ENCODE measurements at places on chromosomes 13 and 19.

DNA sequence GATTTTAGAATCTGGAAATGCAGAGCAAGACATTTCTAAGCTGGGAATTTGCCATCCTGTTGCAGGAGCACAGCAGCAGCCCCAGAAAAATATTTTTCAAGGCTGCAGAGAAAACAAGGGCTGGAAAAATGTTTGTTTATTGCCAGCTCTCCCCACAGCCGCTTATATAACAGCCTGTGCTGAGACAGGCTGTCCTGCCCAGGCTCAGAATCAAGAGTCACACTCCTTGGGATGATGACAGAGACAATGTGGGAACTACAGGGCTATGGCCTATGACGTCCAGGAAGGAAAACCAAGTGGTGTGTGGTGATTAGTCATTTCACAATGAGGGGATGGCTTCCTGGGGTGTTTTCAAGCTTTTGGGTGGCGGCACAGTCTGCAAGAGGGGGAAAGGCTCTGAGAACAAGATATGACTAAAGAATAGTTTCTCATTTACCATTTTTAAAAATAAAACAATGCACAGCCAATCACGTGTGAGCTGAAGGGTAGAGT, 136.3 kb upstream of the SERP2 start:
- no peak for DNase-seq

DNA sequence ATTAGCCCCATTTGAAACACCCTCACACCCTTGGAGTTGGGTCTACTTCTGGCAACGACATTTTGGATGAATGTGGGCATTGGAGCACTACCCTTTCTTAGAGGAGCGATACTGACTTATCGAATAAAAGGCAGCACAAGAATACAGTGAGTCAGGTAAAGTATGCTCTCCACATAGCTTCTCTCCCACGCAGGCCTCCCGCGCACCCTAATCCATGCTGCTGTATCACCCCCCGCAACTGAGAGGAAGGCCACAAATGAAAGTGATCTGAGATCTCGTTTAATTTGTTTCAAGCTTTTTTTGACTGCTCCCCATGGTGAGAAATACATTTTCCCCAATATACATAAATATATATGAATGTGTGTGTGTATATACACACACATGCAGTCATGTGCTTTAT, 25.4 kb upstream of the AKAP11 start:
- DNase-seq = no peak

- no peak for DNase-seq
These were observed 23.3 kb downstream of the EXOSC8 start for GRCh38 chr13:37023871-37024270.

- no peak for DNase-seq
These were observed 389.2 kb downstream of the EFNB2 start for GRCh38 chr13:106145997-106146864.

GRCh38 chr19:45153339-45154063, 7.3 kb downstream of the NKPD1 start:
- no peak for DNase-seq

- no peak for DNase-seq
These were observed 45.3 kb upstream of the ANKRD10 start for GRCh38 chr13:110960204-110960603.

DNA sequence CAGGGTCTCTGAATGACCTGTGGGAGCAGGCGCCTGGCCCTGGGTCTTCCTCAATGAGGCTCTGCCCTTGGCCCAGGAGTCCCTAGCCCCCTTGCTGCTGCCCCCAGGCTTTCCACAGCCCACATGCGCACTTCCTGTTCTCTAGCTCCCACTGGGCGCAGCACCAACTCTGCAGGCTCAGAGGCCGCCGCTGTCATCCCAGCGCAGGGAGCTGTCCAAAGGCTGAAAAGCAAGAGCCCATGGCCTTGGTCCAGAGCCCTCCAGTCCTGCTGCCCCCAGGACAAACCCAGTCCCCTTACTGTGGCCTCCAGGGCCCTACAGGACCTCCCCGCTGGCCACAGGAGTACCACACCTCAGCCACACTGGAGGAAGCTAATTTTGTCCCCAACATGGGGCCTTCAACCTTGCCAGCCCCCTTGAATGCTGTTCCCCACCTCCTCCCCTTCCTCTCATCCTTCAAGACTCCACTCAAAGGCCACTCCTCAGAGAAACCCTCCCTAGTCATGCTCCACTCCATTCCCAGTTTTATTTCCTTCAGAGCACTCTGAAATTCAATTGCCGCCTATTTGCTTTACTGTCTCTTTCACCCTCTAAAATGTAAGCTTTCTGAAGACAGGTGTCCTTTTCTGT, 8.0 kb upstream of the POU2F2 start:
- DNase-seq = no peak

GRCh38 chr19:17026706-17027534, at the start of gene CPAMD8:
TSS of gene CPAMD8 (minus strand) at chr19:17026810. CDS start at chr19:17026642, 168 bp downstream.
- DNase-seq = no peak

DNA sequence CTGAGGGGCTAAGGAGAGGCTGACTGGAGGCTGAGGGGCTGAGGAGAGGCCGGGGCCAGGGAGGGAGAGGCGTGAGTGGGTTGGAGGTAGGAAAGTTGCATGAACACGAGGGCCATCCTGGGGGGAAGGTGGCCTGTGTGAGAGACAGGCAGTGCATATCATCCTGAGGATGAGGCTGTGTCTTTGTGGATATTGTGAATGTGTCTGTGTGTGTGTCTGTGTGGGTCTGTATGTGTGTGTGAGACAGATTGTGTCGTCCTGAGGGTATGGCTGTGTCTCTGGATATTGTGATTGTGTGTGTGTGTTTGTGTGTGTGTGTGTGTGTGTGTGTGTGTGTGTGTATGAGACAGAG, 422 bp downstream of the ZNF71 start:
- DNase-seq = no peak

DNA sequence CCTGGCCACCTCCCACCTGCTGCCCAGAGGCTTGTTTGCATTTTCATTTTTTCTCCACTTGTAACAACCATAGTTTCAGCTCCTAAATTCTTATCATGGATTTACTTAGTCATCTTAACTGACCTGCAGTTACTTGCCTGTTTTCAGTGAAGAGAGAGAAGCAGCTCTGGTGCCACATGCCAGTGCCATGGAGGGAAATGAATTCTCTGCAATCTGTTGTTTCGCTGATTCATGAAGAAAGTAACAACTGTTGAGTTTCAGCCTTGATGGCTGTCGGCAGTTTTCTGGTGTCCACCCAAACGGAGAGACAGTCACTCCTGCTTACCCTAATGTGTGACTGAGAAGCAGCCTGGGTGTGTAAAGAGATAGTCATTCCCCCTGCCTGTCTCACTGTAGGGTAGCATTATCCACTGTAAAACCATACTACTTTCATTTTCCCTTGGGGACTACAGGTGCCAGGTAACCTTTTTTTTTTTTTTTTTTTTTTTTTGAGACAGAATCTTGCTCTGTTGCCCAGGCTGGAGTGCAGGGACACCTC, 116.1 kb downstream of the DNAJC3 start:
- DNase-seq = no peak

GRCh38 chr13:110737555-110737954, 24.1 kb downstream of the ING1 start:
- DNase-seq = no peak

DNA sequence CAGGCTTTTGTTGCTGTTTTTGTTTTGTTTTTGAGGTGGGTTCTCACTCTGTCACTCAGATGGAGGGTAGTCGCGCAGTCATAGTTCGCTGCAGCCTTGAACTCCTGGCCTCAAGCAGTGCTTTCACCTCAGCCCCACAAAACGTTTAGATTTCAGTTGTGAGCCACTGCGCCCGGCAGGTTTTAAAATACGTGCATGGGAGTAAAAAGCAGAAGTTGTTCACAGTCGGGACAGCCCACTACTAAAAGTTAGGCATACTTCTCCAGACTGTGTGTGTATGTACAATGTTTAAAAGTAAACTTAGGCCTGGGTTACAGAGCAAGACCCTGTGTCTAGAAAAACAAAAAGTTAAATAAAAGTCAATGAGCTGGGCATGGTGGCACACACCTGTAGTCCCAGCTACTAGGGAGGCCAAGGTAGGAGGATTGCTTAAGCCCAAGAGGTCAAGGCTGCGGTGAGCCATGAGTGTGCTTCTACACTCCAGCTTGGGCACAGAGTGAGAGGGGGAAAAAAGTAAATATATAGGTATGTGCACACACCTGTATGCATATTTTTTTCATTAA, 6.1 kb downstream of the SAFB start:
- DNase-seq = no peak

- DNase-seq = no peak
These were observed 61.2 kb downstream of the MYH14 start for GRCh38 chr19:50264483-50265186.

GRCh38 chr13:49627831-49628652, at the start of gene ARL11:
TSS of gene ARL11 (plus strand) at chr13:49628507. CDS start at chr13:49630448, 1,941 bp downstream.
- DNase-seq = no peak

DNA sequence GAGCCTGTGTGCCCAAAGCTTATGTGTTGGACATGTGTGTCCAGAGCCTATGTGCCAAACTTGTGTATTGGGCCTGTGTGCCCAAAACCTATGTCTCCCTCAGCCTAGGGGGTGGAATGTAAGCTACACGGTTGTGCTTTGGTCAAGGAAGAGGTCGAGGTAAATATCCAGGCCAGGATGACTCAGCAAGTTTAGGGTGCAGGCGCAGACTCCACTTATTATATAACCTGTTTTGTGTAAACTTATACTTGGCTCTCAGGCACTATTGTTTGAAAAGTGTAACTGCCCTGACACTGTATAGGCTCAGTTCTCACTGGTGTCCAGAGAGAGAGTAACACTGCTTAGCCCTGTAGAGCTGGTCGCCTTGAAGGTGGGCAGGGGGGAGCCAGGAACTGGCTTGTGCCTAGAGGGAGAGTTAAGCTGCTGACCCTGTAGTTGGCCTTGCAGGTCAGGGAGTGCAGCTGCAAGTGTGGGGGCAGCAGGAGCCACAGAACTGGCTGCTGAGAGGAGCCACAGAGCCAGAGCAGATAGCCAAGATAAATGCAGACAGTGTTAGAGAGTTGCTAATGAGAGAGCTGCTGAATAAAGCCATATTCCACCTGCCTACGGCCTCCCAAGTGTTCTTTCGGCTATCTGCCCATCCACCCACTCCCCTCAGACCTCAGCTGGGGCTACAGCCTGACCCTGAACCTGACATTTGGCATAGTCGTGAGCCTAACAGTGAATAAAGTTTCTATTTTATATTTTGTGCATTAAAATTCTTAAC, 517.2 kb upstream of the SLITRK1 start:
- DNase-seq = no peak

GRCh38 chr13:104310861-104311260, 1244.6 kb upstream of the SLC10A2 start:
- no peak for DNase-seq

DNA sequence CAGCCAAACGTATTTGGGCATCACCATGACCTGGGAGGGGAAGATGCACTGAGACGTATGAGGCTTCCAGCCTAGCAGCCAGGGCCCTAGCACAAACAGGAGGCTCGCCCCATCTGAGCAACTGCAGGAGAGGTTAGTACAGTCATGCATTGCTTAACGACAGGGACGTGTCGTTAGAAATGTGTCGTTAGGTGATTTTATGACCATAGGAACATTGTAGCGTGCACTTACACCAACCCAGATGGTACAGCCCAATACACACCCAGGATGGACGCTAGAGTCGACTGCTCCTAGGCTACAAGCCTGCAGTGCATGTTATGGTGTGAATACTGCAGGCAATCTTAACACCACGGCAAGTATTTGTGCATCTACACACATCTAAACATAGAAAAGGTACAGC, 9.3 kb downstream of the CD177 start:
- no peak for DNase-seq

- no peak for DNase-seq
These were observed 42.4 kb downstream of the ADGRE3 start for GRCh38 chr19:14632286-14632685.

GRCh38 chr13:112840472-112841302, 128.3 kb upstream of the MCF2L start:
- DNase-seq = no peak

GRCh38 chr19:384799-385169, 24.2 kb downstream of the C2CD4C start:
- no peak for DNase-seq

- no peak for DNase-seq
These were observed 35.5 kb downstream of the ACTN4 start for GRCh38 chr19:38682872-38683392.

- no peak for DNase-seq
These were observed 1.1 kb upstream of the LMTK3 start for GRCh38 chr19:48512504-48513288.

DNA sequence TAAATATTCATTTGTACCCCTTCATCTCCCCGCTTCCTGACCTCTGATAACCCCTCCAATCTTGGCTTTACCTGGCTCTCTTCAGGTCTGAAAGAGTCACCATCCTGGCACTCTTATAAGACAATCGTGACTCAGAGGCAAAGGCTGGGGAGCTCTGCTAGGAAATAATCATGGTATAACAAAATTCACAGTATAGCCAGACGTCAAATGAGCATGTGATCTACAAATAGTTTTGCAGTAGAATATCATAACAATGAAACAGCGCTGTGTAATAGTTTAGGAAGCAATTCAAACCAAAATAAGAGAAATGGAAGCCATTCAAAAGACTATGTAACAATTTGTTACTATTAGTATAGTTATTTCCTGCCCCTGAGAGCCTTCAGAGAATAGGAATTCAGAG, 34.2 kb downstream of the RXFP2 start:
- no peak for DNase-seq

DNA sequence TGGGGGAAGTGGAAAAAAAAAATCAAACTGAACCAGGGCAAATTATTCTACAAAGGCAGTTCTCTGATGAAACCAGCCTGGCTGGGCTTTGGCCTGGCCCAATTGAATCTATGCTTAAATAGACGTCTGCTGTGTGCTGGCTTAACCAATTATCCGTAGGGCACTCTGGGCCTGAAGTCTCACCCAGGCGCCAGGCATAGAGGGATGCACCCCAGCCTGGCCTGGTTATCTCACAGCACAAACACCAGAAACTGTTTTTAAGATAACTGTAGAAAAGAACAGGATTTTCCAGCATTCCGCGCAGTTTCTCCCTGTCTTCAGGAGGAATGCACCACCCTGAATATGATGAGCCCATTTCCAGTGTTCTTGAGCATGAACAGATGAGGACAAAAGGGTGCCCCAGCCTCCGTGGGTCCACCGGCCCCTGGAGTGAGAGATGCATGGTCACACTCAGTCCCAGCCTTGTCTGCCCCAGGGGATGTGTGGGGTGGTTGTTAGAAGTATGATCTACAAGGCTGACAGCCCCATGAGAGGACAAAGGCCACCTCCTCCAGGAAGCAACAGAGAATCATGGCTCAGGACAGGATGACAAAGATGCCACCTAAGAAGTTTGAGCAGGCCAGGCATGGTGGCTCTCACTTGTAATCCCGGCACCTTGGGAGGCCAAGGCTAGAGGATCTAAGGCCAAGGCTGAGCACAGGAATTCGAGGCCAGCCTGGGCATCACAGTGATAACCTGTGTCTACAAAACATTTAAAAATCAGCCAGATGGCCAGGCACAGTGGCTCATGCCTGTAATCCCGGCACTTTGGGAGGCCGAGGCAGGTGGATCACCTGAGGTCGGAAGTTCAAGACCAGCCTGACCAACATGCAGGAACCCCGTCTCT, 50.2 kb downstream of the PEPD start:
- no peak for DNase-seq

- no peak for DNase-seq
These were observed 550 bp downstream of the CERS4 start for GRCh38 chr19:8209462-8210378.

GRCh38 chr13:24734950-24735349, 29.0 kb upstream of the RNF17 start:
- no peak for DNase-seq

All from NCI-H524 treated with DMSO at 0.1 percent for 48 hours (cell line).